ENCODE measurements at places on chromosomes 5 and 9.

DNA sequence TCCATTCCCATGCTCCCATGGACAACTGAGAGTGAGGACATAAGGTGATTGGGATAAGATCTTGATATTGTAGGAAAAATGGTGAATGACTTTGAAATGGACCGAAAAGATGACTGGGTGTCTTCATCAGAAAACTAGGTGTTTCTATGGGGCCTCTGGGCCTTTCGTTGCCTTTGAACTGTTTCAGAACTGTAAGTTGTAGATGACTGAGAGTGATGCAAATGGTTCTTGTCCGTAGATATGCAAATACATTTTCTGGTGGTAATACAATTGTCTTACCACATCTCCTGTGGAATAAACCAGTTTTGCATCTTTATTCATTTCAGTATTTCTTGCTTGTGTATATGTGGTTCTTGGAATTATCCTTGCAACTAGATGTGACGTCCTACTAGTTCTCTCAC, 16.0 kb upstream of the TEX48 start:
- DNase-seq, result peak; percentile 38

GRCh38 chr5:148911386-148911785, 85.0 kb downstream of the ADRB2 start:
- no peak for DNase-seq

DNA sequence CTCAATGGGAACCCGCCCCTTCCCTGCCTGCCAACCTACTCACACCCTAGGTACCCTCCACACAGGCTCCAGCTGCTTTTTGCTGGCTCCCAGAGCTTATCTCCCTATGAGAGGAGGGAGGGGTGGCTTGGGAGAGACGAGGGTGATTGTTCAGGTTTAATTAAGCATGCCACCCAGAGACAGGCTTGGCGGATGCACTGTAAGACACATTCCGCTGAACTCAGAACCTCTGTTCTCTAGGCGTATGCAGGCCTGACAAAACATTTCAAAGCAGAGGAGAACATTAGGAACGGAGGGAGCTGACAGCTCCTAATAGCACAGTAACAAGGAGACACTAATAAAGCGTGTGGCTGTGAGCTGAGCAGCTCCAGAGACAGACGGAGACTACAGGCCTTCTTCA, 80.1 kb downstream of the TRIM32 start:
- DNase-seq, result no peak

DNA sequence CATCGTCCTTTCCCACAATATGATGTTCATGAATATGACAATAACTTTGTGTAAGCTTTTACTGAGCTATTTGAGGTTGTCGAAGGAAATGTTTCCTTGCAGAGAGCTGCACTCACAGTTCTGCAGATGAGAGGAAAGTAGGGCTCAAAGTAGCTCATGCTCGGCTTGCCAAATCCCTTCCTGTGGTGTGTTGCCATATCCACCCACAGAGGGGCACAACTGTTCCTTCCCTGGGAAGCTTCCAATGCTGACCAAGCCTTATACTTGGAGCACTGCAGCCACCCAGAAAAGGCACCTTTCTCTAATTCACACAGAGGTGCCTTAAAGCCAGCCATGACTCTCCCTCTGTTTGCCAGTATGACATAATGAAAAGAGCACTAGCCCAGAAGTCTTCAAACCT, 390.3 kb downstream of the CAAP1 start:
- no peak for DNase-seq

DNA sequence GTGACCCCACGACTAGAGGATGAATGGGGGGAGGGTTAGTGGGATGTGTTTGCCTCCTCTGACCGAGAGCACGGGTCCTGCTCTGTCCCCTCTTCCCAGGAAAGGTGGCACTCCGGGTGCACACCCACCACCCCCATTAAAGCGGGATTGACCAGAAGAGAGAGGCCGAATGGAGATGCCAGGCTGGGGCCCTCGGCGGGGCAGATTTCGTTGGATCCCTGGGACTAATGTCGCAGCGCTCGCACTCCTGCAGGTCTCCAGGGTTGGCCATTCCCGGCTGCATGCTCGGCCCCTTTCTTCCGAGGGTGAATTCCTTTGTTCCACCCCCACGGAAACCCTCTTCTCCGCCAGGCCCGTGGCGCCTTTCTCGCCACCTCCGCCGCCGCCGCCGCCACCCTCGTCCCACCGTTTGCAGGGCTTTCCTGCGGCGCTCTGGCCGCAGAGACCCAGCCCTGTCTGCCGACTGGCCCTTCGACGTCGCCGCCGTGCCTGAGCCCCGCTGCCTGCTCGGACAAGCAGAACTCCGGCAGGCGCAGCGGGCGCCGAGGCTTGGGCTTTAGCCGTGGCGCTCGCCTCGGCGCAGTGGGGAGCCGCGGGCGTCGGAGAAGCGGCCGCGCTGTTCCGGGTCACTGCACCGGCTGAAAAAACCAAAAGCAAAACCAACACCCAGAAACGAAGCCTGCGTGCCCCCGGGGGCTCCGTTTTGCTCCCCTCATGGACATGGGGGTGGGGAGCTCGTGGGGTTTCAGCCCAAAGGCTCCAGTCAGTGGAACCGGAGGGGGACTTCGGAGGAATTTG, 11.8 kb downstream of the LMX1B start:
- no peak for DNase-seq
